Dermis microvascular lymphatic vessel endothelial cell (primary cell): ENCODE measurements at places on chromosomes 1 and 21. TPM values are rescaled to one million over a fixed set of nuclear protein-coding genes. Genes with fewer than 3 reads are reported as not detected.

The MATN1 gene
- under 0.01 TPM in 1 of 2 replicates, not detected in the other for total RNA-seq

The MYBPH gene
- not detected in 2 replicates for total RNA-seq

The LCE1D gene
- total RNA-seq: not detected in 2 replicates

The PEX11B gene
- total RNA-seq: 27.5 and 32.1 TPM in 2 replicates

The IFNAR1 gene
- 16.4 and 22.3 TPM in 2 replicates for total RNA-seq

The ANKRD65 gene
- total RNA-seq: 0.25 and 0.26 TPM in 2 replicates

DNA sequence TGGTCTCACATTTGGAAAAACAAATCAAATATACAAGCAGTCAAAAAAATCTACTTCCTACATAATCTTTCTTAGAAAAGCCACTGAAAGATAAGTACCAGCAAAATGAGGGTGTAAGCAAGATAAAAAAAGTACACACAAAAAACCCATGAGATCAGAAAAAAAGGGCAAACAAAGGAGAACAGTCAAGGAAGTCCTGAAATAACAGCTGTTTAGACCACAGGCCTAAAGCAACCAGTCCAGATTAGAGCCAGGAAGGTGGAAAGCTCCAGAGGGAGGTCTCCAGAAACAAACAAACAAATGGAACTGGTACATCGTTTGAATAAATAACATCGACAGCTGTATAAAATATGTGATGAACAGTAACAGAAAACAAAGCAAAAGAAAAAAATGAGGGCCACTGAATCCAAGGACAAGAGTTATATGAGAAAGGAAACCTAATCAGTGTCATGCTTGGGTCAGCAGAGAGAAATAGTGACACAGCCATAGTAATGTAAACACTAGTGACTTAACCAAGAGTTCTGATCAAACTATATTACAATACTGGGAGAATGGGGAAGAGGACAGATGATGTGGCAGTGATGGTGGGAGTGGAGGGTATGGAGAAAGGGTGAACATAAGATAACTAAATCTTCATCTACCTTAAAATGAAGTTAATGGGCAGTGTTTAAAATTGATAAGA is 67.5 kb downstream of the NVL start:
- DNase-seq: peak; percentile 93

DNA sequence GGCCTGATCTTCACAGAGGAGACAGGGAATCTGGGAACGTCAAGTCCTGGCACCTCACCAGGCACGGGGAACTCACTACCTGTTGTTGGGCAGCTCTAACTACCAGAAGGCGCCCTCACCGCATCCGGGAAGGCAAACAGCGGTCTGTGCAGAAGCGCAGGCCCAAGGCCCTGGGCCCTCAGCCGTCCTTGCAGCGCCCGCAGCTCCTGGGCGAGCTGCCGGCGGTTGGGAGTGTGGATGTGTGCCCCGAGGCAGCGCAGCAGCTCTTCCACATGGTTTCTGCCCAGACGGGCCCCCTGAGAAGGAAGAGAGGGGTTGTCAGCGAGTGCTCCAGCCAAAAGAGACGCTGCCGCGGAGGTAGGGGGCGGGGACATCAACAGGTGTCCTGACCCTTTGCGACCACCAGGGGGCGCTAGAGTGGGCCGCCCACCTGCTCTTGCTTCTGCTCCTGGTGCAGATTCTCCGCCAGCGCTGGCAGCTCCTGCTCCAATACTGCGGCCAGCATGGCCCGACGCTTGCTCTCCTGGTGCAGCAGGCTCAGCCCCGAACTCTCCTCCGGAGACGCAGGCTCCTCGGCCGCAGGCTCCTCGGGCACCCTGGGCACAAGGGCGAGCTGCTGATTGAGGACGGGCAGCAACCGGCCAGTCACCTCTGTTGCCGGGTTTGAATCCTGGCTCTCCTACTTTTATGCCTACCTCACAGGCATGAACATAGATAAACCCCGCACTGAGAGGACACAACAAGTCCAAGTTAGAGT is 9.3 kb downstream of the MAP3K6 start:
- DNase-seq: peak; percentile 28

DNA sequence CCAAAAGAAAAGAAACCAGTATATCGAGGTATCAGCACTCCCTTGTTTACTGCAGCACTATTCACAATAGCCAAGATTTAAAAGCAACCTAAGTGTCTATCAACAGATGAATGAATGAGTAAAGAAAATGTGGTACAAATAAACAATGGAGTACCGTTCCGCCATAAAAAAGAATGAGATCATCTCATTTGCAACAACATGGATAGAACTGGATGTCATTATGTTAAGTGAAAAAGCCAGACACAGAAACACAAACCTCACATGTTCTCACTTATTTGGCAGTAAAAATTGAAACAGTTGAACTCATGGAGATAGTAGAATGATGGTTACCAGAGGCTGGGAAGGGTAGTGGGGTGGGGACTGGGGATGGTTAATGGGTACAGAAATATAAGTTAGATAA is 4.3 kb upstream of the GNG5 start:
- DNase-seq: no peak

GRCh38 chr1:247376659-247377058 is 39.3 kb upstream of the NLRP3 start:
- DNase-seq: no peak

DNA sequence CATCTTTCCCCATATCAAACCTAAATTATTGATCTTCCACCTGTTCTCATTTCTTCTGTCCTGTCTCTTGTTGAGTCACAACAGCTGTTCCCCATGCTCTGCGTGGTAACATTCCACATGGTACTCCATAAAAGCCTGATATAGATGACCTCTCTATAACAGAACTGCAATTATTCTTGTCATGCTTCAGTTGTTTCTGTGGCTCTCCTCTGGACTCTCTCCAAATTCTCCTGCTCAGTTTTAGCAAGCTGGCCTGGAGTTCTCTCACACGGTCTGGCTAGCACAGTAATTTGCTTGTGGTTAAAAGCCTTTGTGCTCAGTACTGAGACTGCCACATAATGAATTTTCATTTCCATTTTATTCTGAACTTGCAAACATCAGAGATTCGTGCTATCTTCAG is 10.6 kb upstream of the LRRC39 start:
- no peak for DNase-seq

- DNase-seq: peak; percentile 19
Measured at GRCh38 chr1:117710710-117711109, 104.9 kb downstream of the TENT5C start.

GRCh38 chr1:161427733-161428516 is 60.2 kb upstream of the CFAP126 start:
- DNase-seq: no peak

- no peak for DNase-seq
Measured at GRCh38 chr1:209667708-209668107, 7.5 kb upstream of the G0S2 start.

DNA sequence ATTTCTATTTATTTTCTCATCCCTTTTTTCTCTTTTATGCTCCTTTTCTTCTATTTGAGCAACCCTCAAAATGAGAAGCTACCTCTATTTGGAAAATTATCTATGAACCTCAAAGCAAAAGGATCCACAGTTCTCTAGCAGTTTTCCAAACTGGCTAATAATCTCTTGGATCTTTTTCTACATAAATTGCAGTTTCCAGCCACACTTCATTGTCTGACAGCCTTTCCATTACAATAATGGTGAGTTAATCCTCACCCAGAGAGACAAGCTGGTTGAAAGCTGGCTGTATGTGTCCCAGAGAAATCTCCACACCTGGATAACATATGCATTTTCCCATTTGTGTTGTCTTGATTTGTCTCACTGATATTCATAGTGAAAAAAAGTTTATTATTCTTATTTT is 16.5 kb upstream of the HSD17B7 start:
- no peak for DNase-seq

DNA sequence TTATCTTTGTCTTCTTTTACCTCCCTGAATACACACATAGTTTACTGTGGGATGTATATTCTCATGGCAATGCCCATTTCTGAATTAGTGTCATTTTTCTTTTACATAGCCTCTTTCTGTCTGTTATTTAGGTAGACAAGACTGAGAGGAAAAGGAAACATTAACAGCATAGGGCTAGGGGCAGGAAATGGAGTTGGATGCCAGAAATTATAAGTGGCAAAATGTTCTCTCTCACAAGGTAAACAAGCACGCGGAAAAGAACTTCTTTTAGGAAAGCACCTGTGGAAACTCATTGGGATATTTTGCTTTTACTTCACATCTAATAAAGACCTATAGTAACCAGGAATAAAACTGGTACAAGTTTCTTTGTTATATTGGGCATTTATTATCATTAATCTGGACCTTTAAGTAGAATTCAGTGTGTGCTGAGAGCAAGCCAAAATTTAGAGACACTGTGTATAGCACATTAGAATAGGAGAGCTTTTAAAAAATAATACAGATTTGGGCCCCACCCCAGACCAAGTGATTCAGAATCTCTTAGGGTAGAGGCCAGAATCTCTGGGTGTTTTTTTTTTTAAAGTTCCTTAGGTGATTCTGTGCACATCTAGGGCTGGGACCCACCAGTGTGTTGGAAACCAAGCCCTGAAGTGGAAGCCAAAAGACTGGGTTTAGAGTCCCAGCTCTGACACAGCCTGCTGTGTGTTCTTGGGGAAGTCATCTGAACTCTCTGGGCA is 32.7 kb downstream of the S100A10 start:
- DNase-seq: no peak

GRCh38 chr21:42067531-42068255 is 3.4 kb upstream of the UMODL1 start:
- DNase-seq: no peak

GRCh38 chr21:45122432-45123132 is 48.2 kb downstream of the ADARB1 start:
- no peak for DNase-seq

DNA sequence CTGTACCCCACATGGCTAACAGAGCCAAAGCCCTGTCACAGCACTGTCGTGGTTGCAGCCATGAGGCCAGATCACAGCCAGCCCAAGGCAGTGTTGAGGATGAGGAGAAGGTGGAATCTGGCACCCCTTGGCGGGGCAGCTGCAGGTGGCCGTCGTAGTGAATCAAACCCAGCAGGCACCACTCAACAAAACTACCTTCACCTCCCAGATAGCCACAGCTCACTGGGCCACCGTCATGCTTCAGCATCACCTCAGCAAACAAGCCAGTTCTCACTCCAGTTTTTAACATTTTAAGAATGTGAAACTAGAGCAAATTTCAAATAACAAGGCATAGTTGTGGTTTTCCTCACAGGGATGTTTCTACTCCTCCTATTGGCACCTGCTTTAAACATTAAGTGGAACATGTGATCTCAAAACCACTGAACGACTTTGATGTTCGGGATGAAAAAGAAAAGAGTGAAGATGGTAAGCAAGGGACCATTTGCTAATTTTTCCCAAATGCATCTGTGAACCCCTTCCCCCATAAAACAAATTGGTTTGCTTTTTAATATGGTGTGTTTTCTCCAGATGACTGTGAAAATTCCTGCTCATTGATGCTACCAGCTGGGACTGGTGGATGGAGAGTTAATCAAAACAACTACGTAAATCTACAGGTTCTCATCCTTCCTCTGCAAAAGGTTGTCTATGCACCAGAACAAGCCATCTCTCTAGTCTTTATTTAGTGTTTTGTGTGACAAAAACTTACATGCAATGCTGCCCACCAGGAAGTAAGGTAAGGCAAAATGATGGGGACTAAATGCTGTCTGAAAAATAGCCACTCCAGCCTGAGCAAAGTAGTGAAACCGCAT is 45.5 kb downstream of the TOR1AIP2 start:
- no peak for DNase-seq
